G401 (cell line): ENCODE measurements at places on chromosomes 3 and 15.

DNA sequence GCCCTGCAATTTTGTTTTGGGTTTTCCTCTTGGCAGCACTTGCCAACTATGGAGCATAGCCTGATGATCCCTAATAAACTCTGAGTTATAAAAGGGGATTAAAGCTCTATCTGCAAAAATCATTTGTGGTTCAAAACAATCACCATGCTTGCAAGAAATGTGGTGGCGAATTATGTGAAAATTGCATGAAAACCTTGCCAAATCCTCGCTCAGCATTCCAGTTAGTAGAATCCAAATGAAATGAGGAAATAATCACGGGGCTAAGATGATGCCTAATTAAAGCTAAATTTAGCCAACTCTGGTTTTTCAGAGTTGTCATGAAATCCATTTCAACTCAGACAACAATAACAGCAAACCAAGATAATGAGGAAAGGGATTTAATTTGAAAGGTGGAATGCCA is 73.0 kb upstream of the PROK2 start:
- no peak for DNase-seq

GRCh38 chr3:11930084-11930483 is 74.1 kb upstream of the SYN2 start:
- DNase-seq, result no peak

- DNase-seq, result peak; percentile 23
Observed at GRCh38 chr3:38029400-38030125, at the start of gene PLCD1. Gene PLCD1 (minus strand): TSS chr3:38029642. CDS start chr3:38029539, 103 bp downstream.

GRCh38 chr3:36707623-36708409 is 56.5 kb downstream of the DCLK3 start:
- peak; percentile 39 for DNase-seq

DNA sequence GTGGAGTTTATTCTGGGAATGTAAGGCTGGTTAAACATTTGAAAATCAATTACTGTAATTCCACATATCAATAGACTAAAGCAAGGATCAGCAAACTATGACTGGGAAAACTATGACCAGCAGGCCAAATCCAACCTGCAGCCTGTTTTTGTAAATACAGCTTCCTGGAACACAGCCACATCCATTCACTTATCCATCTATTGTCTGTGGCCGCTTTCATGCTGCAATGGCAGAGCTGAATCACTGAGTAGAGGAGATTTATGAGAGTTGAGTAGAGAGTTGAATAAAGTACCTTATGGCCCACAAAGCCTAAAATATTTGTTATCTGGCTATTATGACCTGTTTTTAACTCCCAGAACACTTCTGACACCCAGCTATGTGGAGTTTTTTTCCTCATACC is 12.2 kb downstream of the MYLK start:
- no peak for DNase-seq

DNA sequence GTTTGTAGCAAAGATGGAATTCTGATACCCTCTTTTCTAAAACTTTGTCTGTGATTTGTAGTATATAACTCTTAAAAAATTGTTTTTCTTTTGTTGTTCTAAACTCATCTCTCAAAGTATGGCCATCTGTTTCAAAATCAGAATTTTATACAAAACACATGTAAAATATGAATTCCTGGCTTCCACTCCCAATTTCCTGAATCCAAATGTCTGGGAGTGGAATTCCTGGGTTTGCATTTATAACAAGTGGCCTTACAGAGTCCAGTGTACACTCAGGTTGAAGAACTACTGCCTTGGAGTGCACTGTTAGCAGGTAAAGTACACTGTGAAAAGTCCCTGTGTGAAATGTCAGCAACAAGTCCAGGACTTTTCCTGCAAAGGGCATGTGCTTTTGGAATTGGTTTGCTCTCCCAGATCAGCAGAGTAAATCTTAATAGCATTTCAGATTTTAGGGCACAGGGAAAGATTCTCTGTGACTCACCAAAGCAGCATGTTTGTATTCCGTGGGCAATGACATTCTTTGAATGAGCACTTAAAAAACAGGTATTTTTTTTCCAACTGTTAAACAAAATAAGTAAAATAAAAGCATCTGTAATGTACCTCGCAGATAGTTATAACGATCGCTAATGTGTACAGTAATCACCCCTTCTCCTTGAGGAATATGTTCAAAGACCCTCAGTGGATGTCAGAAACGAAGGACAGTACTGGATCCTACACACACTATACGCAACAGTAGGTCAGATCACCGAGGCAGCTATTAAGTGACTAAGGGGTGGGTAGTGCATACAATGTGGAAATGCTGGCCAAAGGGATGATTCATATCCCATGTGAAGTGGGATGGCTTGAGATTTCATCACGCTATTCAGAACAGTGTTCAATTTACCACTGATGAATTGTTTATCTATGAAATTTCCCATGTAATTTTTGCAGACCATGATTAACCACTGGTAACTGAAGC is 2.0 kb upstream of the CLDN16 start:
- DNase-seq, result no peak

- no peak for DNase-seq
Observed at GRCh38 chr3:127124120-127124519, 68.8 kb upstream of the PRR23E start.

GRCh38 chr3:127784865-127785710 is 37.2 kb downstream of the MGLL start:
- no peak for DNase-seq

DNA sequence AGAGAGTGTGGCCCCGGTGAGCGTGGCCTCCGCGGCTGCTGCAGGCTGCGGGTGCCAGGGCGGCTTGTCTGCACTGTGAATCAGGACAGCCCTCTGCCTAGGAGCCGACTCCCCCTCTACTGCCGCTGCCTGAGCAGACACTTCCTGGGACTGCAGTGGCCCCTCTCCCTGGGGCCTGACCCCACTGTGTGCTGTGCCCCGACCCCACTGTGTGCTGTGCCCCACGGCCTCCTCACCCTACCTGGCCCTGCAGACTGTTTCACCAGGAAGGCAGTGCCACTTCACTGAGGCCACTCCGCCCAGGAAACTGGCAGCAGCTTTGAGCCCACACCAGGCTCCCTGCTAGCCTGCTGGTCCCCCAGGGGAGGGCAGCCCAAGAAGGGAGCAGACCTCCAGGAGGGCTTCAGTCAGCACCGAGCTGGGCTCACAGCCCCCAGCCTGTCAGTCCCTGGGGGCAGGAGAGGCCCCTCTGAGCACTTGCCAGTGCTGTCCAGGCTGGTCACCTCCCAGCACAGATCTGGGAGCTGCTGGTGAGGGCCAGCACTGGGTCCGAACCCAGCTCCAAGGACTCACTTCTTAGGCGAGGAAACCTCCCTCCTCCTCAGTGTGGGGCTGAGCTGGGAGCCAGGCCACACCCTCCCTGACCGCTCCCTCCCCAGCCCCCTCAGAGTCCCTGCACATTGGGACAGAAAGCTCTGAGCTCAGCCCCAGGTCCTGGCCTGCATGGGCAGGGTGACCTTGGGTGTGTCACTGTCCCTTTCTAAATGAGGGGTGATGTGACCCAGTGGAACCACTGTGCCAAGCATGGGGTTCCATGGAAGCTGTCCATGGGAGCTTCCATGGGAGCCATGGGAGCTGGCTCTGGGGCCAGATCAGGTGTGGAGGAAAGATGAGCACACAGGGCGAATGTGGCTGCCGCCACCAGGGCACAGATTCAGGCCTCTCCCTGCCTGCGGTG is 56.8 kb downstream of the DNAJB8 start:
- no peak for DNase-seq

GRCh38 chr3:56911363-56911762 is 109.6 kb upstream of the ARHGEF3 start:
- no peak for DNase-seq

GRCh38 chr3:83003917-83004316 is 1242.5 kb upstream of the GBE1 start:
- DNase-seq, result no peak

DNA sequence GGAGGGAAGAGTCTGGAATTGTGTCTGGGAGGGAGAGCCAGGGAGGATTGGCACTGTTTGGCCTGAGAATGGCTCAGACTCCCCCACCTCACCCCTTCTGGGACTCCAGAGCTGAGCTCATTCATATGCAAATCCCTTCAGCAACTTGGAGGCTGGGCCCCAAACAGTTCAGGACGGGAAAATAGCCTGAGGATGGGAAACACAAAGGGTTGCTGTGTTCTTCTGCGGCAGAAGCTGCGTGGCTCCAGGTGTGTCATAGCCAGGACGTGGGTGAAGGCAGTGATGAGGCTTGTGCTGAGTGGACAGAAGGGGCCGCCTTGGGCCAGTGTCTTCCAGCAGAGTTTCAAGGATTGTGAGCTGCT is 16.6 kb downstream of the MASP1 start:
- no peak for DNase-seq

- no peak for DNase-seq
Observed at GRCh38 chr15:85825719-85826118, 31.0 kb upstream of the KLHL25 start.

DNA sequence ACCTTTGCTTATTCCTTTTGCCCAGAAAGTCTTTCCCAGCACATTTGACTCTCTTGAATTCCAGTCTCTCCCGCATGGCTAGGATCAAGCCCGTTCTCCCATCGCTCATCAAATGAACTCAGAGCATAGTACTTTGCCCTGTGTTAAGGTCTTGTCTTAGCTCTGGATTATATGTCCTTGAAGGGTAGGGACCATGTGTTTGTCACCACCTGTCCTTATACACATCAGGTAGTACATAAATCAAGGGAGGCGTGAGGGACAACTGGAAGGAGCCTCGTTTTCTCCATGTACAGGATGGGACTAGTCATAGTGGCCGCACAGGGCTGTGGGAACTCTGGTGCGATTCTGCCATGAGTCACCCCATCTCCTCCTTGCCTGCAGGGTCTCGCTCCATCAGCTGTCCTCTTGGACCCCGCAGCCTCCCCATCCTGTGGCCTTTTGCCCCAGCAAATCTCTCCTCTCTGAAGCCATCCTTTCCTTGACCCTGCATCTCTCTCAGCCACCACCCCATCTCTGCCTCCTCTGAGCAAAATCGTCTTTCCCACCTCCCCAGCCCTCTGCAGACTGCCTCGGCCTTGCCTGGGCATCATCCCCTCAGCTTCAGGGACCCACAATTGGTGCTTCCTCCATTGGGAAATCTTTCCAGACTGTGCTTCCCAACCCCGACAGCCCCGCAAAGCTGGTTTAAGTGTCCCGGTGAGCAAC is 33.4 kb upstream of the RAB6B start:
- no peak for DNase-seq

DNA sequence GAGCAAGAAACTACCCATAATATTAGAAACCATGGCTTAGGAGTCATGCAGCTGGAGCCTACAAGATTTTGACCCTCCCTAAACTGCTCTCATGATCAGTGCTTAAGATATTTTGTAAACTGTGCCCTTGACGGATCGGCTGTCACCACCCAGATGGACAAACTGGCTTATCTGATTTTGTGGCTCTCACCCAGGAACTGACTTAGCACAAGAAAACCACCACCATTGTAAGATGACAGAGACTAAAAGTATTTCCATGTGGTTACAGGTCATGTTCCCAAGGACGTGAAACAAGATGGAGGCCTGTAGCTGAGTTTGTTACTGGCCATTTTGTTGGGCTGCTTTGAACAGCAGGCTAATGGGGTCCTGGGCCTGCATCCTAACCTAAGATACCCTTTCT is 940.9 kb downstream of the OTOL1 start:
- DNase-seq, result no peak

DNA sequence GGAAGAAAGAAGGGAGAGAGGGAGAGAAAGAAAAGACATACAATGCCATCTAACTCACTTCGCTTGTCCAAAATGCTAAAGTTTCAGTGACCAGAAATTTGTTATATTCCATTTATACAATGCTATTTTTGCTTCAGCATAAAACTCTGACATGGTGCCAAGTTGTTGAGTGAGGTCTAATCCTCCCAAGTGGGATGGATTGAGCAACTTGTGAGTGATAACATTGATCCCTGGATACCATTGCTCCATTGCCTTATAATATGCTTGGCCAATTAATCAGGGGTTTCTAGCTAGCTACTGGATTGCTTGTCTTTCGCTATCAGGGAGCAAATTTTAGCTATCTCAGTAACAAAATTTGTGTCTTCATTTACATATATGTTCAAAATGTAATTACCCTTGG is 615.6 kb upstream of the DPPA4 start:
- DNase-seq, result no peak

DNA sequence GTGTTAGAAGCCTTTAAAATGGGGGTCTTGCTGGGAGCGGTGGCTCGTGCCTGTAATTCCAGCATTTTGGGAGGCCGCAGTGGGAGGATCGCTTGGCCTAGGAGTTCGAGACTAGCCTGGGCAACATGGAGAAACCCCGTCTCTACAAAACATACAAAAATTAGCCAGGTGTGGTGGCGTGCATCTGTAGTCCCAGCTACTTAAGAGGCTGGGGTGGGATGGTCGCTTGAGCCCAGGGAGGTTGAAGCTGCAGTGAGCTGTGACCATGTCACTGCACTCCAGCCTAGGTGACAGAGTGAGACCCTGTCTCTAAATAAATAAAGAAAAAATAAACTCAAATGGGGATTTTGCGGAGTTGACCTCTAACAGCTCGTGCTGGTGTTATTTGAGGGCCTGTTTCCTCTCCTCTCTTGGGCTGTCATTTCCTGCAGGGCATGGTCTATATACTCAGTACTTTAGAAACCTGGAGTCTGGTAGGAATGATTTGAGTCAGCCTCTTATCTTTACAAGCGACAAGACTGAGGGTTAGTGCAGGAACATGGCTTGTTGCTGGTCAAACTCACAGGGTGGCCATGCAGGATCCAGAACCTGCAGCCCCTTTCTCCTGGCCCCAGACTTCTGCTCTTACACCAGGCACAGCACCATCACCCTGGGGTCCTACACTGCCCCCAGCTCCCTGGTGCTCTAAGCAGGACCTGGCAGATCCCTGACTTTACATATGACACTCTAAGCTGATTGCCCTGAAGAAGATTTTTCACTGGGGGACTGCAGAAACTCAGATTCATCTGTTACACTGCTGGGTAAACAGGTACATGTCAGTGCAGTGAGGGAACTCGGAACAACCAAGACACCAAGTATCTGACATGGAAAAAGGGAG is 15.1 kb downstream of the EHD4 start:
- DNase-seq, result no peak

DNA sequence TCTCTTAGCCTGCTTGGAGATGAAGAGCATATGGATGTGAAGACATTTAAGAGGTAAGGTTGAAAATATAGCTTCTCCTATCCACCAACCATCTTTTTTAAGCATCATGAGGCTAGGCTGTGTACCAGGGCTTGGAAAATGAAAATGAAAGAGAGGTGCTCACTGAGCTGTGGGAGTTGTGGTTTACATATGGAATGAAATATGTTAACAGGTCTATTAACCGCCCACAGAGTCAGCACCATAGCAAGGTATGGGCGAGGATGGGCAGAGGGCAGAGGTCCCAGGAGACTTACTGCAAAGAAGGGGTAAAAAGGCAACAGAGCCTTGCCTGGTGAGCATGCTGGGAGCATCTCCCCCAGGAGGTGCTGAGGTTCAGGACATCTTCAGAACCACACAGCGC is 273.1 kb downstream of the GABRG3 start:
- no peak for DNase-seq

DNA sequence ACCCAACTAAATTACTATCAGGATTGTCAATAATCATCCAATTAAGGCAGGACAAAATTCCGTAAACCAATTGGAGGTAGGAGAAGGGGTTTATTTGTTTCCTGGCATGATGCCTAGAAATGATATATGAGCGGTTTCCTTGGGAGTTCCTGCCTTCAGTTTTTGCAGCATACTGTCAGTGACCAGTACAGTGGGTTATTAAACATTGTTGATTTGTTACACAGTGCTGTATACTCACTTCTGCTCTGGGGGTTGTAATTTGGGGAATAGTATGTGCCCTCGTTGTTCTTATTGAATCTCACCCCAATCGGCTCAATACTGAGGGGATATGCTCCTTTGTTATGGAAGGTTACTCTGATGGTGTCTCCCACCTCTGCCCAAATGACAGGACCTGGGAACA is 22.2 kb downstream of the CP start:
- DNase-seq, result no peak

- no peak for DNase-seq
Observed at GRCh38 chr3:128515-129172, 67.9 kb upstream of the CHL1 start.

- DNase-seq, result no peak
Observed at GRCh38 chr3:181823716-181824115, 112.0 kb downstream of the SOX2 start.
